ENCODE measurements at places on chromosomes 4 and X.

GRCh38 chr4:87465739-87466366, 43.5 kb downstream of the NUDT9 start:
- DNase-seq: no peak

- no peak for DNase-seq
Observed at GRCh38 chrX:71067089-71067488, 1.0 kb downstream of the SNX12 start.

DNA sequence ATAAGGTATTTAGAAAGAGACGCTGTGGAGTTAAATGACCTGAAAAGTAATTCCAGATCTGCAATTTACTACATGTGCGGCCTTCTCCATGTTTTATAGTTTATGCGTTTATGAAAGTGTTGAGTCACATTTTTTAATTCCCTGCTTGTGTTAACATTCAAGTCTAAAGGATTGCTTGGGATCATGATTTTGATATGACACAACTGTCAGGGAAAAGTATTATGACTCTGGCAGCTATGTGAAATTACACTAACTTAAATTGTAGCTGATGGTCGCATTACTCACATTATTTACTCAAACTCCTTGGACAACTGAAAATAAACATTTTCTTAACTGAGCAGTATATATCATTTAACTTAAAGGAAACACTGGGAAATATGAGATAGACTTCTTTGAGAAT, 14.3 kb upstream of the GABRB1 start:
- DNase-seq: no peak

DNA sequence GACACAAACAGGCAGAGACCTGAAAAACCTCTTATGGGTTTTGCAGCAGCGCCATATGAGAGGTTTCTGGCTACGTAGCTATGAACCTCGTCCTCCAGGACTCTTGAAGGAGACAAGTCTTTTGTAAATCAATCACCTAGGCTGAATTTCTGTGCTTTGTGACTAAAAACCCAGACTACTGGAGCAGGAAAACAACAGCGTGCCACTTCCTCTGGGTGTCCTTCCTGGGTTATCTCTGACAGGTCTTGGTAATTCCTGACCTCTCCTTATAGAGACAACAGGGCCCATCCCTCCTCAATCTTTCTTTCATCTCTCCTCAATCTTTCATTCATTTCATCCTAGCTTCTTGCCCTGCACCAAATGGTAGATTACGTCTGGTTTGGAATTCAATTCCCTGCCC, 5.7 kb downstream of the S100P start:
- no peak for DNase-seq

DNA sequence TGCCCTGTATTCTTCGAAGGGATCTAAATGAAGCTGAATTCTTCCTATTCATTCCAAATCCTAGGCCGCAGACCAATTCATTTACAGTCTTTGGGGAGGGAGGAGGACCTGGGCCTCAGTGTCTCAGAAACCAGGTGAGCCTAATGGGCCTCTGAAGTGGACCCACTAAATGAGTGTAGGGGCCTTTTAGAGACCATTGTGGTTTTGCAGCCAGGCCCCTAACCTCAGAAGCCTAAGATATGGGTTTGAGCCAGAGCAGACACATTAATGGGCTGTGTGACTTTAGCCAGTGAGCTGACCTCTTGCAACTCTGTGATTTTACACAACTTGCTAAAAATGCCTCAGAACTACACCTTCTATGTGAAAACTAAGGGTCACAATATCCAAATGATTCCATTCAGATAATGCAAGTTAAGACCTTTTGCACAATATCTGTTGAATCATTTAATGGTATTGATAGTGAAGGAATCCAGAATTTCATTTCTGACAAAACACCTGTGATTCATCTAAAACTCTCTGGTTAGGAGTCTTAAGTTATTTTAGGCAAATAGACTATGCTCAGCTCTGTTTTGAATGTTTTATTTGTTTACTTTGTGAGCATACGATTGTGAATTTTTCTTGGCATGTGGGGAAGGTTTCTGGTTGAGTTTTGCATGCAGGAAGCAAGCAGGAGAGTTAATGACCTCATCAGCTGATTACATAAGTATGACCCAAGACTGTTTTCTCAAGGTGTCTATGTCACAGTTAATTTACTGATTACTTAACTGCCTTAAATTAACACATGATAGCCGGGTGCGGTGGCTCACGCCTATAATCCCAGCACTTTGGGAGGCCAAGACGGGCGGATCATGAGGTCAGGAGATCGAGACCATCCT, 75.0 kb downstream of the EVC start:
- DNase-seq: no peak

DNA sequence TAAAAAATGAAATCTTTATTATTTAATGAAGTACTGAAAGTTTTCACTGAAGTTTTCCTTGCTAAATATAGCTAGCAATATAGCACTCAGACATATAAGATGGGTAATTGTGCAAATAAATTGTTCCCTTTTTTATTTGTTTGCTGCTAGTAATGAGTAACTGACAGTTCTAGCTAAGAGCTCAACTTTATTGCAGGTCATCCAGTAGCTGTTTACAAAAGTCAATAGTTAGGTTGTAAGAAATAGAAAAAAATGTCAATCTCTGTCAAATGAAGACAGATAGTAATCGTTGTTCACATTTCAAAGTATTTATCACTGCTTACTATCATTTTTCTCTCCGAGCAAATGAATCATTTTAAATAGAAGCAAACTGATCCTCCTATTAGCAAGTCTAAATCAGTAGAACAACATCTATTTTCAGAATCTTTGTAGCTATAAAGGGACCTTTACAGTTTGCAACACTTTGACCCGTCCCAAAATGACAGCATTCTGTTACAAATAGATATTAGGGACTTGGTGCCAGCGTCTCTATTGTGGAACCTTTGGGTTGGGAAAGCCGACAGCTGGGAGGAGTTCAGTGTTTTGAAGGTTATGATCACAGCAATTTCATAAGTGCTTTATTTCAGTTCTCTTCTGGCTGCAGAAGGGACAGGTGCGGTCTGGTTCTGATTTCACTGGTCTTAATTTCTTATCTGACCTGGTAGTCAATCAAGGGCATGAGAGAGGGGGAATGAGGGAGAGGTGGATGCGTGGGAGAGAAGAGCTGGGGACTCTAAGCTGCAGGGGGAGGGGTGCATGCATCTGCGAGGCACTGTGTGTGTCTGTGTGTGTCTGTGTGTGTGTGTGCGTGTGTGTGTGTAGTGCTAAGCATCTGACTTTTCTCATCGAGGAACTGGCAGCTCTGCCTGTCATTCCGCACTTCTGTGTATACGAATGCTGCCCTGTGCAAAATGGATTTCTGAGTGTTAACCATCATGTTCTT, 227.9 kb upstream of the PITX2 start:
- no peak for DNase-seq

DNA sequence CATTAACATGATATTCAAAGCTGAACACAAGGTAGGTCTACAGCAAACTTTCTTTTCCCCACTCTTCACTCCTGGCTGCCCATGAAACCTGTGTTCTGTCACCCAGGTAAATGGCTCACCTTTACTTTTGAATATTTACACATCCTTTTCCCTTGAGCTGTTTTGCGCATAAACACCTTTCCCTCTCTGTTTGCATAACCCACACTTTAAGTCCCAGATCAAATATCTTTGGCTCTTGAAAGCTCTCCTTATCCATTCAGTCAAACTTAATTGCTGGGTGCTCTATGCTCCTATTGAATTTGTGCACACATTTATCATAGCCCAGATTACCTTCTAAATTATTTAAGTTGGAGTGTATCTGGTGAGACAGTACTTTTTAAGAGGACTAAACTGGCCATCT, 51.7 kb upstream of the ATP8A1 start:
- no peak for DNase-seq

- no peak for DNase-seq
Observed at GRCh38 chr4:79820427-79820826, 252.6 kb downstream of the ANTXR2 start.

GRCh38 chr4:76943790-76944189, 5.8 kb upstream of the SEPTIN11 start:
- DNase-seq: no peak

- no peak for DNase-seq
Observed at GRCh38 chrX:148192547-148192946, 211.4 kb downstream of the FMR1NB start.

GRCh38 chrX:108701633-108702032, 34.7 kb downstream of the IRS4 start:
- no peak for DNase-seq

DNA sequence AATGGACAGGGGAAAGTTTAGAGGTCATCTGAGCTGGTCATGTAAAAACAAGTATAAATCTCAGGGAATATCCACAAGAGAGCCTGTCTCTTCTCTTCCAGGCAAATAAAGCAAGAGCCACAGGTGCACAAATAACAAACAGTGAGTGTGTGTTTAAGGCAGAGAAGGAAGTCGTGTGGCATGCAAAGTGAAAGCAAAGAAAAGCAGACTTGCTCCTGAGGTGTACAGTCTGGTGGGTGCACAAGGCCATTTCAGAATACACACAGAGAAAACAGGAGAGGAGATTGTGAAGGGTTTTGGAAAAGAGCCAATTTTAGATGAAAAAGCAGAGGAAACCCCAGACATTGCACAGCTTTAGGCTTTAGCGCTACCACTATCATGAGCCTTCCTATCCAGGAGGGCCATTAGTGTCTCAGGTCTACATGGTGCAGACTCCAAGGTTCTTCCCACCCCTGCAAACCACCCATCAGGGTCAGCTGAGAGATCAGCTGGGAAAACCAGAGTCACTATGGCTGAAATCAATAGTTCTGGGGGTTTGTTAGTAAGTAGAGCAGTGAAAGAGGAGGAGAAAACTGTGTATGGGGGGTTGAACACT, 355.8 kb downstream of the KLHL4 start:
- no peak for DNase-seq

DNA sequence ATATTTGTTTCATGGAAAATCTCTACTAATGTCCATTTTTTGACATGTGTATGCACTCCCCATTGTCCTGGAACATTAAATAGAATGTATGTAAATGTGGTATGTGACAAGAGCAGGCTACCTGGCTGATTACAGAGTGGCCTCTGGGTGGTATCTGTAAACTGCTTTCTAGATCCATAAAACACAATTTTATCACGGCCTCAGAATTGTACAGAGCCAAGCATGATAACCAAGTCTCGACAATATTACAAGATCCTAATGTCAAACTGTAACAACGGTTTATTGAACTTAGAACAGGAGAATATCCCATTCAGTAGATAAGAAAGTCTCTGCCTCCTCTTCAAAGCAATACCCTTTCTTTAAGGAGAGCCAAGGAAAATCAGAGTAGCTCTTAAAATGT, 212.4 kb downstream of the PCDH7 start:
- DNase-seq: no peak

GRCh38 chrX:40099055-40099958, 1.5 kb upstream of the BCOR start:
- DNase-seq: no peak

- DNase-seq: no peak
Observed at GRCh38 chrX:69015156-69015555, 150.1 kb downstream of the PJA1 start.

DNA sequence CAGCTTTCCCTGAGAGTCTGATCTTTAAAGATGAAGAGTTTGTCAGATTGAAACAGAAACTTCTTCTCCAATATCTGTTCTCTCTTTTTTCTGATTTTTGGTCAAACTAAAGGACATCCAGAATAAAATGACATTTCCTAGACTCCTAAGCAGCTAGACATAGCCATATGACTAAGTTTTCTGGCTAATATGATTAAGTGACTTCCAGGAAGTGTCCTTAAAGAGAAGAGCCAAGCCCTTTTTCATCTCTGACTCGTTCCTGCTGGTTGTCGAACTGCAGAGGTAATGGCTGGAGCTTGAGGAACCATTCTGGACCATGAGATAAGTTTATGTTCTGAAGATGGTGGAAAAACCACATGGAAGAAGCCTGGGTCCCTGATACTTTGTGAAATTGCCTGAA, 546.0 kb downstream of the BCOR start:
- DNase-seq: no peak

DNA sequence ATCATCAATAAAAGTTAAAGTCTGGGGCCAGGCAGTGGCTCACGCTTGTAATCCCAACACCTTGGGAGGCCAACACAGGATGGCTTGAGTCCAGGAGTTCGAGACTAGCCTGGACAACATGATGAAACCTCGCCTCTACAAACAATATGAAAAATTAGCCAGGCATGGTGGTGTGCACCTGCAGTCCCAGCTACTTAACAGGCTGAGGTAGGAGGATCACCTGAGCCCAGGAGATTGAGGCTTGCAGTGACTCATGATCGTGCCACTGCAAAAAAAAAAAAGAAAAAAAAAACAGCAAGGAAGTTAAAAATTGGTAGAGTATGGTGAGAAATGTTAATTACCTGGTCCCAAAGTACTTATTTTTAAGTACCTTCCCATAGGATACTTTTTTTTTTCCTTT, 27.5 kb downstream of the FBXW7 start:
- no peak for DNase-seq

- DNase-seq: no peak
Observed at GRCh38 chrX:8981723-8982122, 52.2 kb downstream of the FAM9B start.

GRCh38 chr4:14149176-14150053, 521.9 kb upstream of the BOD1L1 start:
- DNase-seq: no peak

- no peak for DNase-seq
Observed at GRCh38 chr4:101818362-101818761, 27.8 kb downstream of the BANK1 start.

DNA sequence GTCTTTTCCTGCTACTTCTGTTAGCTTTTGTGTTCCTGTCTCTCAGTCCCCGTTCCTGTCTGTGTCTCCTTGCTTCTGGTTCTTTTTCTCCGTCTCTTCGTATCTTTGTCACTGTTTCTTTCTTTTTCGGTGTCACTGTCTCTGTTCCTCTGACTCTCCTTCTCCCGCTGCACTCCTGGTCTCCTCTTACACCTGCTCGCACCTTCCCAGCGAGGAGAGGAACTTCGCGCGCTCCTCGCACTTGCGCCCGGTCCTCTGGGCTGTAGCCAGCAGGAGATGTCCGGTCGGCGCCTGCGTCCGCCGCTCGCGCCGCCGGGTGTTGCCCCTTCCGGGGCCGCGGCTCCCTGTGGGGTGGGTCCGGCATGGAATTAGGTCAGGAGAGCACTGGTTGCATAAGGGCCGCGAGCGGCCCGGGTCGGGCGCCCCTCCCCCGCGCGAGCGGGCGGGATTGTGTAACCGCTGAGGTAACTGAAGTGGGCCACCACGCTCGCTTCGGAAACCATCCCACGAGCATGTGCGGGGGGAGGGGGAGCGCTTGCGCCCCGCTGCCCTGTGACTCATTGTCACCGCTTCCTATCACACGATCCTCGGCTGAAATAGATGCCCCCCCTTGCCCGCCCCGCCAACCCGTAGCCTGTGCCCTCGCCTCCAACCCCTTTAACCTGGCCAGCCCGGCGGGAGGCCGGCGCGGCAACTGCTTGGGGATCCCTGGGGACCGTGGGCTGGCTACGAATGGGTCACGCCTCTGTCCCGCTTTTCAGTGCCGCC, 1.6 kb downstream of the LONRF3 start:
- DNase-seq: no peak

DNA sequence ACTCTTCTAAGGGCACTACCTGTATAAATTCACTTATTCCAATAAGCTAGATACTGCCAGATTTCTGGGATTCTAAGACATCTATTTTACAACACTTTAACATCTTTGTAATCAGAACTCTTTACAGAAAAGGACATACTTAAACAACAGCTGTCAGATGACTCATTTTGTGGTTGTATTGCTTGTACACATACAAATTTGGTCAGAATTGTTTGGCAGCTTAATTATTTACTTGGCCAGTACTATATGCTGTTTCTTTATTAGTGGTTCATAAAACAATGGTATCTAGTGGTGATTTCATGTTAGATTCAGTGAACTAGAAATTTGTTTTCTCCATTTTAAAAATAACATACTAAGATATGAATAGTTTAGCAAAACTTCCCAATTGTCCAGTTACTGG, 27.2 kb downstream of the PALLD start:
- no peak for DNase-seq

GRCh38 chr4:79798047-79798446, 275.0 kb downstream of the ANTXR2 start:
- no peak for DNase-seq
